Testis (tissue), 5 donors: ENCODE measurements at places on chromosomes 6 and 20. TPM values are rescaled to one million over a fixed set of nuclear protein-coding genes. Genes with fewer than 3 reads are reported as not detected.

- no peaks in the 10 kb centered on the region for H3K27me3 ChIP-seq
- H3K4me3 ChIP-seq: no peak overlapping the region
- DNase-seq: no peak
- no peak overlapping the region for H3K27ac ChIP-seq
- H3K36me3 ChIP-seq: no peaks in the 10 kb centered on the region
Measured at GRCh38 chr6:138105880-138106664, 1.1 kb downstream of the PERP start.

GRCh38 chr6:112237595-112237994 lies 16.8 kb downstream of the LAMA4 start:
- H3K36me3 ChIP-seq: no peaks in the 10 kb centered on the region
- no peaks in the 10 kb centered on the region for H3K27me3 ChIP-seq
- H3K27ac ChIP-seq: peak overlapping the region; percentile 62
- peaks cover 13% of the 10 kb centered on the region for H3K4me1 ChIP-seq
- H3K4me3 ChIP-seq: no peak overlapping the region
- DNase-seq: peak; percentile 36

DNA sequence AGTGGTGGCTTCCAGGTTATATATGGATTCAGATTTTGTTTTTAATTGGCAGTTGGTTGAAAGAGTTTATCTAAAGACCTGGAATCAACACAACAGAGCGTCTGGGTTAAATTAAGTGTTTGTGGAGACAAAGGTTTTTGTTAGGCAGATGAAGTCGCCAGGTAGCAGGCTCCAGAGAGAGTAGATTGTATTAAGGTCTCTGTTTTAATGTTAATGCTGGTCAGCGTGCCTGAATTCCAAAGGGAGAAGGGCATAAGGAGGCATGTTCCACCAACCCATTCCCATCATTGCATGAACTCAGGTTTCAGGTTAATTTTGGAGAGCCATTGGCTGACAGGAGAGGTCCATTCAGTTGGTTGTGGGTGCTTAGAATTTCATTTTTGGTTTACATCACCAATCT lies 744.1 kb upstream of the GJE1 start:
- no peaks in the 10 kb centered on the region for H3K27me3 ChIP-seq
- no peak overlapping the region for H3K27ac ChIP-seq
- H3K4me1 ChIP-seq: no peaks in the 10 kb centered on the region
- H3K36me3 ChIP-seq: no peaks in the 10 kb centered on the region
- H3K4me3 ChIP-seq: no peak overlapping the region

DNA sequence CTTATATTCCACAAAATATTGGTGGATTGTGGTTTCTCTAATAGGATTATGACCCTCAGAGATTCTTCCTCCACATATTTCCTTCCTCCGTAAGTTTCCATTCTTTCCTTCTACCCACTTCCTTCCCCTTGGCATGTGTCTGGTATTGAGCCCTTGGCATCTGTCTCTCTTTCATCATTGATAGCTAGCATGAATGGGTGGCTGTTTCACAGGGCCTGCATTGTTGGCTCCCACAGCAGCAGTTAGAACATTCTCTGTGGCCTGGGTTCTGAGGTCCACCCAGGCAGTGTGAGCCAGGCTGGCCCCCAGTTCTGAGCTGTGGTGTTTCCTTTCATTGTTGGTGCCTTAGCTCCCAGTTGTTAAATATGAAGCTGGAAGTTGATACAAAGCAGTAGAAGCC lies 125.3 kb downstream of the ANKS1A start:
- H3K4me3 ChIP-seq: no peak overlapping the region
- peak overlapping the region; percentile 52 for H3K27ac ChIP-seq
- H3K36me3 ChIP-seq: no peaks in the 10 kb centered on the region
- H3K27me3 ChIP-seq: no peaks in the 10 kb centered on the region
- peak; percentile 32 for DNase-seq

- H3K36me3 ChIP-seq: no peaks in the 10 kb centered on the region
- H3K27ac ChIP-seq: peak overlapping the region; percentile 36
- no peak overlapping the region for H3K4me3 ChIP-seq
- H3K27me3 ChIP-seq: no peaks in the 10 kb centered on the region
Measured at GRCh38 chr20:23666698-23667097, 22.1 kb downstream of the CST4 start.

EFCAB8 gene
- 9.5 TPM for total RNA-seq

DNA sequence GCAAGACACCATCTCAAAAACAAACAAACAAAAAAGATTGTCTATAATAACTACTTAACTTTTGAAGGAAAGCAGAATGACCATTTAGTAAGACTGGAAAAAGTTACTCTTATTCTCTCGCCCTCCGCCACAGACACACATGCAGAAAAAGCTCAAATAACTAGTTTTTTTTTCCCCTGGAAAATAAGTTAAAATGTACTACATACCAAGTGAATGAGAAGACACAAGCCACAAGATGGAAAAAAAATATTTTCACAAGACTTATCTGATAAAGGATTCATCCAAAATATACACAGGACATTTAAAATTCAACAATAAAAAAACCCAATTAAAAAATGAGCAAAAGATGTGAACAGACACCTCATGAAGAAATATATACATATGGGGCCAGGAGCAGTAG lies 31.9 kb downstream of the NUDT3 start:
- no peaks in the 10 kb centered on the region for H3K27me3 ChIP-seq
- no peaks in the 10 kb centered on the region for H3K36me3 ChIP-seq
- no peak overlapping the region for H3K4me3 ChIP-seq
- no peak for DNase-seq

NOX3 gene
- not detected for total RNA-seq

DNA sequence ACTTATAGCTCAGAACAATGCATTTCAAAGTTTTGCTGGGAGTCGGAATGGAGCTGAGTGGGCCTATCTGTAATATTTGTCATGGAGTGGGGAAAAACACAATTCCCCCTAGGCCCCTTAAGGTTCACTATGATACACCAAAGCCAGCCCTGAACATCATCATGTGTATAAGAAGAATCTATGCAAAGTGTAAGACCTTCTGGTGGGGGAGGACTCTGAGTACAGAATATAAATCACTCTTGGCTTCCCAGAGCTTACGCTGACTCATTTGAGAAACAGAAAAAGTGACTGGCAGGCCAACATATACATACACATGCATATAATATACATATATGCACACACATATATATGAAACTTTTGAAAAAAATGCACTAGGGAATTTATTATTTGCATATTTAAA lies 54.1 kb upstream of the UBR2 start:
- no peak for DNase-seq
- no peaks in the 10 kb centered on the region for H3K4me1 ChIP-seq
- no peaks in the 10 kb centered on the region for H3K36me3 ChIP-seq
- no peak overlapping the region for H3K27ac ChIP-seq
- no peak overlapping the region for H3K4me3 ChIP-seq

TFAP2D gene
- not detected for total RNA-seq

GRCh38 chr6:508614-509013 lies 117.1 kb downstream of the IRF4 start:
- no peak overlapping the region for H3K4me3 ChIP-seq
- H3K27ac ChIP-seq: no peak overlapping the region

DNA sequence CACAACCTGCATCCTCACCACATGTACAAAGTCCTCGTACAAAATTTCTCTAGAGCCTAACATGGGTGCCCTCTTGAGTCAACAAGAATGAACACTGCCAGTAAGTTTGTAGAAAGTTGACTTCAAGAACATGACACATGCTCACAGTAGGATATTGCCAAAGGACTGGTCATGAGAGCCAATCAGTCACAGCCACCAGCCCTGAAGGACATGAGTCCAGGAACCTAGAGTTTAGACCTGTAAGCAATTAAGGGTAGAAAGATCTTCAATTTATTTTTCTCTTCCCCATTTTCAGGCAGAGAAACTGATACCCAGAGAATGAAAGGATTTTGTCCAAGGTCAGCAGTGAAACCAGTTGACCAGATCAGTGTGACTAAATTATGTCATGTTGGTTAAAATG lies 96.1 kb downstream of the MAFB start:
- no peak for DNase-seq
- no peaks in the 10 kb centered on the region for H3K4me1 ChIP-seq
- no peaks in the 10 kb centered on the region for H3K27me3 ChIP-seq
- no peak overlapping the region for H3K4me3 ChIP-seq

- H3K4me1 ChIP-seq: no peaks in the 10 kb centered on the region
- DNase-seq: peak; percentile 81
- no peak overlapping the region for H3K27ac ChIP-seq
- H3K4me3 ChIP-seq: peak overlapping the region; percentile 50
Measured at GRCh38 chr20:46174469-46175126, 56.5 kb downstream of the CD40 start.

DACT2 gene
- 20.8 TPM for total RNA-seq

DNA sequence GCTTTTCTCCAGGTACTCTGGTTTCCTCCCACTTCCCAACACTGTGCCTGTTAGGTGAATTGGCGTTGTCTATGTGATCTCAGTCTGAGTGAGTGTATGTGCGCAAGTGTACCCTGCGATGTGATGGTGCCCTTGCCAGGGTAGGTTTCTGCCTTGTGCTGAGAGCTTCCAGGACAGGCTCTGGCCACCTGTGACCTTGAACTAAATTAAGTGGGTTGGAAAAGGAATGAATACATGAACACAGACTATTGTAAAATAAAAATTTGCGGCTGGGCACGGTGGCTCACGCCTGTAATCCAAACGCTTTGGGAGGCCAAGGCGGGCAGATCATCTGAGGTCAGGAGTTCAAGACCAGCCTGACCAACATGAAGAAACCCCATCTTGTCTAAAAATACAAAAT lies 678.0 kb downstream of the DHX35 start:
- H3K4me3 ChIP-seq: no peak overlapping the region
- H3K27me3 ChIP-seq: no peaks in the 10 kb centered on the region
- H3K27ac ChIP-seq: no peak overlapping the region
- H3K4me1 ChIP-seq: no peaks in the 10 kb centered on the region
- H3K36me3 ChIP-seq: no peaks in the 10 kb centered on the region
- no peak for DNase-seq

DNA sequence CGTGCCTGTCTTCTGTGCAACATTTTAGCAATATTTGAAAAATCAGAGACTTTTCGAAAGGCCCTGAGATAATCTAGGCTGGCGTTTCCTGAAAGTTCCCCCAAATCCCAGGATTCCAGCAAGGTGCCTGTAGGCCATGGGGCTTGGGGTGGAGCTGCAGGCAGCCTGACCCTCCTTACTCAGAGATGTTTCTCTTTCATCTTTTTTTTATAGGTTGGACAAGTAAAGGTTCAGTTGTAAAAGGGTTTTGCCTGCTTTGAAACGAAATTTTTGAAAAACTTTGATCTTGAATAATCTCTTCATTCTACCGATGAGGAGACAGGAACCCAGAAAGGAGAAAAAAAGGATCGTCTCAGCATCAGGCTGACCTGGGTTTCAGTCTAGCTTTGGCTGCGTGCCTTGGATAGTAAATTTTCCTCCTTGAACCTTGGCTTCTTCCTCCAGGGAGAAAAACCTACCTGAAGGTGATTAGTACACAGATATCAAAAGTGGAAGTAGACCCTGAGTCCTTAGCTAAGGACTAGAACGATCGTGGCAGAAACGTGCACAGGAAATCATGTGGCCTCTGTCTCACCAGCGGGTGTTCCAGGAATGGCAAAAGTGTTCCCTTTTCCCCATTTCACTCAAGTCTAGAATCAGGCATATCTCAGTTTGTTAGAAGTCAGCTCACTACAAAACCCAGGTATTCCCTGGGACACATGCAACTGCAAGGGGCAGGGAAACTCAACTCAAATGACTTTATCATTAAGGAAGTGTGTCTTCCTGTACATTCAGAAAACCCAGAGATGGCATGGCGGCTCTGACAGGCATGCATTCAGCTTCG lies 128.2 kb upstream of the PTPN1 start:
- no peaks in the 10 kb centered on the region for H3K36me3 ChIP-seq
- no peak overlapping the region for H3K4me3 ChIP-seq
- H3K27me3 ChIP-seq: no peaks in the 10 kb centered on the region
- H3K27ac ChIP-seq: peak overlapping the region; percentile 20
- peaks cover 30% of the 10 kb centered on the region for H3K4me1 ChIP-seq
- peak; percentile 43 for DNase-seq

DNA sequence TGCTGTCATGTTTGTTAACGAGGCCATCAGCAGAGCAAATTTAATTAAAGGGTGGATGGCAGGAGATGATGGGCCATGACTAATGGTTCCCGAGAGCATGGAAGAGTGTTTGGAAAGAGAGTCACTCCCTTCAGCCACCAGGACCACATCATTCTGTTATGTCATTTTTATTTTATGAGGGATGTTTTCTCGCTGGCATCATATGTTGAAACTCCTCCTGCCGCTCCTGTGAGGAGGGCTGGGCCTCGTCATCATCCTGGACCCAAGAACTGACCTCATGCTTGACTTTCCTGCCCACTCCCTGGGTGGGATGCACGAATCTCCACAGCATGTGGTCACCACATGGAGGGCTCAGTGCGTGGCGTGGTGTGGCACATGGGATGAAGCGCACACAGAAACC lies 86.4 kb upstream of the FRMD1 start:
- H3K27ac ChIP-seq: no peak overlapping the region
- H3K27me3 ChIP-seq: no peaks in the 10 kb centered on the region
- H3K4me1 ChIP-seq: no peaks in the 10 kb centered on the region
- H3K36me3 ChIP-seq: no peaks in the 10 kb centered on the region
- no peak overlapping the region for H3K4me3 ChIP-seq
- DNase-seq: no peak

DNA sequence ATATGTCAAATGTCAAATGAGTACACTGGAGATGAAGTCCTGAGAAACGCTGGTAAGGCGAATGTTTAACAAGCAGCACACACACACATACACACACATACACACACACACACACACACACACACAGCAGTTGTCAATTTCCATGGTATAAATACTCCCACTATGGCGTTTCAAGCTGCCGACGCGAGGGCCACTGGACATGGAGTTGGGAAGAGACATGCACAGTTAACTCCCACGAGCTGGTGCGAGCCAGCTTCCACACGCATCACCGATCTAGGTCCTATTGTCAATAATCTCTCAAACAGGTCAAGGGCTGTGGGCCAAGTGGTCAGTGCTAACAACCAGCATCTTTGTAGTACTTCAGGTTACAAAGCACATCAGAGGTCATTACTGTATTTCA lies 58.9 kb downstream of the TRERF1 start:
- H3K27me3 ChIP-seq: no peaks in the 10 kb centered on the region
- peak; percentile 10 for DNase-seq
- H3K27ac ChIP-seq: no peak overlapping the region
- H3K4me1 ChIP-seq: peaks cover 37% of the 10 kb centered on the region
- H3K4me3 ChIP-seq: no peak overlapping the region
- no peaks in the 10 kb centered on the region for H3K36me3 ChIP-seq

GRCh38 chr20:41405436-41405835 lies 38.8 kb upstream of the EMILIN3 start:
- H3K27me3 ChIP-seq: no peaks in the 10 kb centered on the region
- no peak for DNase-seq
- no peaks in the 10 kb centered on the region for H3K36me3 ChIP-seq
- no peak overlapping the region for H3K27ac ChIP-seq
- H3K4me1 ChIP-seq: peaks cover 17% of the 10 kb centered on the region

- no peak overlapping the region for H3K27ac ChIP-seq
- no peak overlapping the region for H3K4me3 ChIP-seq
- DNase-seq: no peak
- H3K36me3 ChIP-seq: no peaks in the 10 kb centered on the region
- no peaks in the 10 kb centered on the region for H3K27me3 ChIP-seq
- H3K4me1 ChIP-seq: no peaks in the 10 kb centered on the region
Measured at GRCh38 chr20:22288957-22289356, 295.4 kb downstream of the FOXA2 start.
